ENCODE measurements at places on chromosomes 5 and 9.
A peak's percentile ranks its signal among the peaks of the same experiment; 100 is the strongest.

- DNase-seq: no peak
Measured at GRCh38 chr9:32434892-32435291, 50.4 kb downstream of the ACO1 start.

GRCh38 chr9:94853887-94854286 lies 127.4 kb downstream of the AOPEP start:
- no peak for DNase-seq

DNA sequence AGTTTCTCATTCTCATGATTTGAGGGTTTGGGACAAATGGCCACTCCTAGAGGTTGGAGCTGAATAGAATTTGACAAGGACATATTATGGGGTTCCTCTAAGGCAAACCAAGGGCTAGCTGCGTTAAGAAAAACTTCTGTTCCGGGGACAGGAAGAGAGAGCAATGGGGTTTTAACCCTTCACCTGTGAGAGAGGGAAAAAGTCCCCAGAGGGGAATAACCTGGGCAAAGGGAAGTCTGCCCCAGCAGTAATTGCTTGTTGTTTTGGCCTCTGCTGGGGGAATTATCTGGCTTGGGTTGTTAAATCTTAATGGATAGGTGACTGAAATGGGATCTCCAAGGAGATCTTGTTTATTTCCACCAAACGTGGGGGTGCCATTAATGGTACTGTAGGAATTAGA lies 110.1 kb upstream of the MOCS2 start:
- no peak for DNase-seq

DNA sequence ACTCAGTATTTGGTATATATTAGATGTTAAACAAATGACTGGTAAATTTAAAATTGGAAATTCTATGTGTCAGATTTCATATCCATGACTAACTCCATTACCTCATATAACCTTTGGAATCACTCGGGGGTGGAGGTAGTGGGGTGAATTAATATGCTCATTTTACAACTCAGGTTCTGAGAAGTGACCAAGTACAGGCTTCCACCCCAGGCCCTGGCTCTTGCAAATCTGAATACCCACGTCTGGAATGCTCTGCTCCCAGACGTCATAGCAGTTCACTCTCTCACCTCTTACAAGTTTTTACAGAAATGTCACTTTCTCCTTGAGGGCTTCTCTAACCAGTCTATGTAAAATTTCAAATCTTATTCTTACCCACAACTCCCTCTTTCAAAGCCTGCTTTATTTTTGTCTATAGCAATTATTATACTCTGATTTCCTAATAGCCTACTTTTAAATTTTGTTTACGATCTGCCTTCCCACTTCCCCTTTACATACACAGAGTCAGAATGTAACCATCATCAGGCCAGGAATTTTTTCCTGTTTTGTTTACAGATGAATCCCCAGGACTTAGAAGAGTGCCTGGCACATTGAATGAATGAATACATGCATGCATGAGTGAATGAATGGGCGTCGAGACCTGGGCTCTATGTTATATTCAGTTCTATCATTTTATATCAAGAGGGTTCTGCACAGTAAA lies 134.1 kb upstream of the IFNE start:
- peak; percentile 78 for DNase-seq

- DNase-seq: no peak
Measured at GRCh38 chr9:127904561-127905003, 5.2 kb upstream of the ST6GALNAC6 start.

GRCh38 chr9:94665613-94666012 lies 26.3 kb upstream of the FBP1 start:
- DNase-seq: no peak

DNA sequence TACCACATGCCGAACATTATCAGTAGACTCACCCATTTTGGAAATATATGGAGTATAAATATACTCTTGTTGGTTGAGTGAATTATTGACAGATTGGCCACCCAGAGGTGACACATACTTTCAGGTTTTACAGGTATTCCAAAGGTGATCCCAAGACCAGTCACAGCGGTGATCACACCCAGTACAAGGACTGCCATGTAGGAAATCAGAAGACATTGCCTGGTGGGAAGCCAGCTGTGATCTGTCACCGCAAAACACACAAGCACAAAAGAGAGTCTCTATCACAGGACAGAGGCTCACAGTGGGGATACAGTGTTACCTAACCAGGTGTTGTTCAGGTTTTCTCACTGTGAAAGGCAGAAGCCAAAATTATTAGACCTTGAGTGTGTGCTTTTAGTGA lies 15.8 kb downstream of the BTF3 start:
- no peak for DNase-seq

GRCh38 chr9:104386425-104387069 lies 117.5 kb upstream of the OR13F1 start:
- DNase-seq: peak; percentile 61

GRCh38 chr9:27362447-27363210 lies 65.7 kb upstream of the EQTN start:
- DNase-seq: no peak

GRCh38 chr9:128211186-128211980 lies 8.2 kb downstream of the DNM1 start:
- no peak for DNase-seq

DNA sequence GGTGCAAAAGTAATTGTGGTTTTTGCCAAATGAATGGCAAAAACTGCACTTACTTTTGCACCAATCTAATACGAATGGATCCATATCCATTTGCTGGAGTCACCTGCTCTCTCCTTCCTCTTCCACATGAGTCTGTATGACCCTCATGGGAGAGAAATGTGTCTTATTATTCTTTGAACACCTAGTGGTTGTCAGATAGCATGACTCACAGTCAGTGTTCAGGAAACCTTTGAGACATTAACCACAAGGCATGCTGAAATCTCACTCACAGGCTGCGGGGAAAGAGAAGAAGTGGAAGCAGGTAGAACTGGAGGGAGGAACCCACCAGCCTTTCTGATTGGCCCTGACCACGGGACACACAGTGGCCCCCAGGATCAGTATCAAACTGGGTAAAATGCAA lies 222.8 kb upstream of the KLF4 start:
- peak; percentile 28 for DNase-seq

- DNase-seq: peak; percentile 41
Measured at GRCh38 chr5:110038297-110038997, 348.7 kb downstream of the MAN2A1 start.

GRCh38 chr5:154745349-154745748 lies 9.8 kb upstream of the LARP1 start:
- DNase-seq: no peak
